Activated T-cell treated with anti-CD3 and anti-CD28 coated beads, Interleukin-2, amount 50 U/mL, for 48 hours (primary cell): ENCODE measurements at places on chromosomes 11 and 22.

GRCh38 chr22:31084811-31085492 is 3.8 kb downstream of the SMTN start:
- DNase-seq: peak; percentile 91

DNA sequence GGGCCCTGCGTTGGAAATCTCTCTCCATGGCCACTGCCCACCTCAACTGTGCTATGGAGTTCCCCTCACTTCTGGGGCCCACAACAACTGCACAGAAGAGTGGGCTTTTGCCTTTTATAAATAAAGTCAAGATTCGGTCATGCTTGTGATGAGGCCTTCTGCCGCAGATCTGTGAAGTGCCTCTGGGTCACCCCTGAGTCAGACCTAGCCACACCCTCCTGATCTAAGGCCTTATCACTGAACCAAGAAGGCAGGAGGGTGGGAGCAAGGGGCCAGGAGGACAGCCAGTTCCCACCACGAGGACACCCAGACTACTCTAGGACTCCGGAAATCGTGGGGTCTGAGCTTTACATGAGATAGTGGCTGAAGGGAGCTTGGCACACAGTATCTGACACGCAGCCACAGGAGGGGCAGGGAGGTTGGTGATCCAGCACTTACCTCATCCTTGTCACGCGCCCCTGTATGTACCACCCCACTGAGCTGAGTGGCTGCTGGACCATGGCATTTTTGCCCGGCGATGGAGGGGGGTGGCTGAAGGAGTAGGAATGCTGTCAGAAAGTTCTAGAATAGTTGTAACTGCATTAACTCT is 115.7 kb downstream of the ABTB2 start:
- no peak for DNase-seq

- DNase-seq: no peak
Measured at GRCh38 chr11:72688486-72688885, 14.3 kb upstream of the PDE2A start.

DNA sequence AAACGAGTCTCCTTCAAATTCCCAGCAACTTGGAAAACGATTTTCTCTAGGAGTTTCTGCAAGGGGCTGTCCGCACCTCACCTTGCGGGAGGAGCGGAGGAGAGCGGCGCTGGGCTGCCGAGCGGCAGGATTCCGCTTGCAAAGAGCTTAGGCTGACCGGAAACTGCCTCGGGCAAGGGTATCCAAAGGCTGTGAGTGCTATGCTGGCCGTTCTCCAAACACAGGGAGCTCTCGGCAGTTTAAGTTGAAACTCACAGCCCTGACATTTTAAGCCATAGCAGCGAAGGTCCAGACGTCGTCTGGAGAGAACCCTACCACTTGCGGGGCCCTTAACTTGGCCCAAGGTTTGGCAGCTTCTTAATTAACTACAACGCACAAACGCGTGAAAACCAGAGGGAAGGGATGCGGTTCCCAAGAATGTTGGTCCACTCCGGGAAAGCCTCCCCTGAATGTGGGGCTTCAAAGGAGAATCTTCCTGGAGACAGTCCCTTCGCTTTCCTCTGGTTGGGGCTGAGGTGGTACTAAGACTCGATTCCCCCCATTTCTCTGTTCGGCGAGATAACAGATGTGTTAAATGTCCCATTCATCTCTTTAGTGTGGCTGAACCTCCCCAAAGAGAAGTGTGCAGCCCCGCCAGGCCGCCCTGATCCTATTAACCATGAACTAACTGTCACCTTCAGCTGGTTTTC is 1.1 kb upstream of the DBX1 start:
- peak; percentile 25 for DNase-seq

DNA sequence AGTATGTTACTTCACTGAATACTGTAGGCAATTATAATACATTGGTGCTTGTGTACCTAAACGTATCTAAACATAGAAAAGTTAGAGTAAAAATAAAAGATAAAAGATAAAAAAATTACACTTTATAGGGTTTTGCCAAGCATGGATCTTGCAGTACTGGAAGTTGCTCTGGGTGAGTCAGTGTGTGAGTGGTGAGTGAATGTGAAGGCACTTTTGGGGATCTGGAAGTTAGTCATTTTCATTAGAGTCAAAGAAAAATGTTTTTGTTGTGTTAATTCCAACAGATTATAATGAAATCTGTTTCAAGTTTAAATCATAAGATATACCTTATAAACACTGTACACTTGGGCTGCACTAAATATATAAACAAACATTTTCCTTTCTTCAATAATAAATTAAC is 3.3 kb downstream of the SLC22A25 start:
- DNase-seq: no peak

- DNase-seq: no peak
Measured at GRCh38 chr22:17537155-17537554, 26.1 kb upstream of the SLC25A18 start.

DNA sequence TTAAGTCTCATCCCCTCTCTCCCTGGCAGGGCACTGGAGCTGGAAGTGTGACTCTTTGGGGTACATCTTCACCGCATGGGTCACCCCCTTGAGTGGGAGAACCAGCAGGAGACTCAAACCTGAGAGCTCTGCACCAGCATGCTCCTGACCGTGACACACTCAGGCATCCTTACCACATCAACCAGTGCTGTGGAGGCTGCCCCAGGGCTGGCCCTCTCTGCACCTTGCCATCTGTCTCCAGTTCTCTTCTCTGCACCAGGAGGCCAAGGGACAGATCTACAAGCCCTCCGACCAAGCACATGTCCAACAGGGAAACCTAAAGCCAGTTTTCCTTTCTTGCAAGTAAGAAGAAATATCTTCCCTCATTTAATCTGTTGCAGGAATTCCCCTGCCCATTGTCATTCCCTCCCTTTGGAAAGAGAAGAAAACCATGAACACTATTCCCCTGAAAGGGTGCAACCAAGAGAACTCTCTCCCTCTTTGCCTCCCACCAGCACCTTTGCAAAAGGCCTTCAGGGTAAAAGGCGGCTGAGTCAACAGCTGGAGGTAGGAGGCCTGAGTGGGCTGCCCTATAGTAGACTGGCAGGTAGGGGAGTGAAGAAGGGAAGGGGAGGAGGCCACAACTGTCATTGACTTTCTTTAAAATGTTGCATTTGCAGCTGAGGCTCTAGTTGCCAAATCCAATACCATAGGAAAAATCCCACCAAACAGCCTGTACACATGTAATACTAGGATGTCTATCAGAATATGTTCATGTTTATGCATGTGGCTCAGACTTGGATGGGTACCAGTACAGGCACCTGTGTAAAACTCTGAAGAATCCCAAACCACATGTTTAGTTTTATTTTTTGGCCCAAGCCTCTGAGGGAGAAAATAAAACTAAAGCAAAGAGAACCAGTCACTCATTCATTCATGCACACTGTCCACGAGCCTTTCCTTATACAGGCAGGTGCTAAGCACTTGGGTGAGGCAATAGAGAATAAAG is 117.0 kb downstream of the WT1 start:
- DNase-seq: no peak

- no peak for DNase-seq
Measured at GRCh38 chr22:28728621-28729313, 12.9 kb downstream of the CHEK2 start.

- no peak for DNase-seq
Measured at GRCh38 chr11:44067266-44067665, 1.2 kb downstream of the ACCS start.

GRCh38 chr11:45145379-45146071 is 914 bp upstream of the PRDM11 start:
- DNase-seq: peak; percentile 22

GRCh38 chr11:95567685-95568084 is 221.9 kb downstream of the FAM76B start:
- DNase-seq: no peak

DNA sequence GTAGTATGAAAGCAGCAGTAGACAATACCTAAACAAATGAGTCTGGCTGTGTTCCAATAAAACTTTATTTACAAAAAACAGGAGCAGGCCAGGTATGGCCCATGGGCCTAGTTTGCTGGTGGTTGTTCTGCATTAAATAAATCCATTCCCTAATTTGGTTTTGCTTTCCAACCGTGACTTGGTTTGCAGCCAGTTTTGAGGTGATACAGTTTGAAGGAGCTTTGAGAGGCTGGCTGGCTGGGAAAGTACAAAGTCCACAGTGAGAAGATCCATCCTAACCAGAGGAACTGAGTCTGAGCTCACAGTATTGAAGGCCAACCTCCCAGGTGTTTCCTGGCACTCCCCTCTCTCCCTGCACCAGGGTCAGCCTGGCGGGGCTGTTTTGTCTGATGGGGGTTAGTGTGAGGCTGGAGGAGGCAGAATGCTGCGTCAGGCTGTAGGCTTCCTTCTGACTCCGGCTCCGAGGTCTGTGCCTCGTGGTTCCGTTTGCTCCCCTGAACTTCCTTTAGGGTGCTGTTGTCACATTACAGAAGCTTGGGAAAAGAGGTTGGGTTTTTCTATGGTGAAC is 129.5 kb downstream of the MICAL2 start:
- no peak for DNase-seq

DNA sequence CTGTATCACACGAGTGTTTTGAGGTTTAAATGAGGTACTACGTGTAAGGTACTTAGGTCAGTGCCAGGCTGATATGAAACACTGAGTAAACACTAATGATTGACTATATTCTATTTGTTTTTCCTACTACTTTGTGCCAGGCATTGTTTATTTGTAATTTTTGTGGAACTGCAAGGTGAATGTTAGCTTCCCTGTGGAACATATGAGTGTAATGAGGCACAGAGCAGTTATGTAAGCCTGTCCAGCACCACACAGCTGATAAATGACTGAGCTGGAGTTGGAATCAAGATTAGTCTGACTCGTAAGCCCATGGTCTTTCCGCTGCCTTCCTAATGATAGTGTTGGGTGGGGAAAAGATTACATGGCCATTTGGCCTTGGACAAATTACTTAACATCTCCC is 5.9 kb downstream of the SLC37A2 start:
- DNase-seq: no peak

- no peak for DNase-seq
Measured at GRCh38 chr22:47240116-47240515, 477.7 kb downstream of the TBC1D22A start.

DNA sequence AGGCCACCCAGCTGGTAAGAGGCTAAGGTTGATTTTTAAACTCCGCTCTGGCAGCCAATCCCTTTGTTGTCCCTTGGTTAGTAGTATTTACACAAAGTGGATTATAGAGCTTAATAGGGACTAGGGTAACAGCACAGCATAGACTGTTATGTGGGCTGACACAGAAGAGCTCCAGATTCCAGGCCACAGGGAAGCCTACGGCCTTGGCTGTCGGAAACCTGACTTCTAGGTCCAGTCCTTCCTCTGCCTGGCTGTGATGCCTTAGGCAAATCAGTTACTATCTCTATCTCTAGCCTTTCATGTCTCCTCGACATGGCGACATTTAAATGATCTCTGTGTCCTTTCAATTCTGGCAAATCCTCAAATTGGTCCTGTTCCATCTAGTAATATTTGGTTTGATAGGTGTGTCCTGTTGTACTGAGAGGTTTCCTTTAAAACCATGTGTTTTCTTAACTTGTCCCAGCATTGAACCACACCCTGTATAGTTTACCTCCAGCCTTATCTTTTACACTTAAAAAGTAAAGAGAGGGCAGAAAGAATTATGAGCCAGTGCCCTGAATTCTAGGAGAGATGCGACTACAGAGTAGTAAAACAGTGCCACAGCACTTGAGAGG is 4.2 kb downstream of the MMP1 start:
- DNase-seq: no peak

- no peak for DNase-seq
Measured at GRCh38 chr11:86873573-86874083, 73.3 kb downstream of the PRSS23 start.

DNA sequence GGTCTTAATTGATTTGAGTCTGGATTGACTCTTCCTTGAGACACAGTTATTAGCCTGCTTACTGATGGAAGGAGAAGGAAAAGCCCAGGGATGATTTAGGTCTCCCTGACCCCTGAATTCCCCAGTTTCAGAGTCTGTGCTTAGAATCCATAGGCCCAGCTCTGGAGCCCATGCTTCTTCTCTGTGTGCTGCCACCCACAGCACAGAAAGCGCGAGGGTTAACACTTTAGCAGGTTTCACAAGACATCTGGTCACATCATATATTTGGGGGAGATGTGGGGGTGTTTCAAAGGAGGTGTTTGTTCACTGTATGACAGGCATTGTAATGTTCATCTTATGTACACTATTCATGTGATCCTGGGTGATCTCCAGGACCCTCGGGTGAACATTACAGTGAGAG is 107.0 kb downstream of the PPP6R3 start:
- no peak for DNase-seq

DNA sequence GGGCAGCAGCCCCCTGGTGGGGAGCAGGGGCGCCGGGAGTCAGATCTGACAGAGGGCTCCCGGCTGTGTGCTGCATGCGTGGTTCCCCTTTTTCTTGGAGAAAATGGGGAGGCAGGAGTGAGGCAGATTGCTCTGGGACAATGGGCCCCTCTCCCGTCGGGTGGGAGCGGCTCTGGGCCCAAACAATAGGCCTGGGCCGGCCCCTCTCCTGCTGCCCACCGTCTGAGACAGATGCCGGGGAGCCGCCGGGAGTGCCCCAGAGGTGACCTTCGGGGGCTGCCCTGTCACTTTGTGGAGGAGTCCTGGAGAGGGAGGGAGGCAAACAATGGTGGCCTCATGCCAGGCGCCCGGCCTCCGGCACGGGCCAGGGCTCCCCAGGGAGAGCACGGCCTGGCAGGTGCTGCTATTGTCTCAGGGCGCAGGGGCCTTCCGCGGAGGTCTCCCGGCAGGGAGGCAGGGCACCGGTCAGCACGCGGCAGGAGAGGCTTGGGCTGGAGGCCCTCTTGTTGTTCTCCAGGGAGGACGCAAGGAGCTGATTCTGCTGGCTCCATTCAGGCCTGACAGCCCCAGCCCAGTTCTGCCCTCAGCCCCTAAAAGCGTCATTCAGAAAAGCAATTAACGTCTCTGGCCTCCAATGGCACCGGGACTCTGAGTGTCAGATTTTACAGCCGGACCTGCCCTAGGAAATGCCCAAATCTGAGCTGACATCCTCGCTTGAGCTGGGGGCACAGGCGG is 44.8 kb downstream of the SMIM38 start:
- no peak for DNase-seq

- no peak for DNase-seq
Measured at GRCh38 chr11:68709062-68709461, 24.7 kb downstream of the GAL start.

GRCh38 chr22:28883917-28884746 is 760 bp downstream of the ZNRF3 start:
- peak; percentile 44 for DNase-seq

GRCh38 chr11:22711880-22712279 is 45.5 kb downstream of the GAS2 start:
- DNase-seq: no peak

- no peak for DNase-seq
Measured at GRCh38 chr22:25919452-25919851, 177.5 kb downstream of the MYO18B start.

- no peak for DNase-seq
Measured at GRCh38 chr11:62054484-62055121, 69.2 kb upstream of the INCENP start.

DNA sequence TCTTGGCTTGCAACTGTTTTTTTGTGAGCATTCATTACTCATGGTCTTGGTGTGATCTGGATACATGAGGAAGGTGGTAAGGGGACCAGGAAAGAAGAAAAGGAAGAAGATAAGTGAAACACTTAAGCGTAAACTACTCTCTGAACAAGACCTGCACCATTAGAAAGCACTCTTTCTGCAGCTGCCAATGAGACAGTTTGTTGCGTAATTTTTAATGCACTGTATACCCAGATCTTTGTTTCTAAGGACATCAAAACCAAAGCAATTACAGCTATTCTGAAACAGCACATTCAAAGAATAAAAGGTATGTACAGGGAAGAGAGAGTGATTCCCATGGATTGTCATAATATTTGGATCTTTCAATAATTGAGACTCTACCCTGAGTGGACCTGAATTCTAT is 147.4 kb downstream of the BLID start:
- no peak for DNase-seq
